Transverse colon (tissue), 4 donors: ENCODE measurements at places on chromosomes 2 and 18.

GRCh38 chr18:76673281-76674185 is 148.8 kb upstream of the ZNF236 start:
- no peak for DNase-seq
- no peaks in the 10 kb centered on the region for H3K27me3 ChIP-seq
- no peaks in the 10 kb centered on the region for H3K4me1 ChIP-seq
- no peak overlapping the region for H3K27ac ChIP-seq
- no peaks in the 10 kb centered on the region for H3K36me3 ChIP-seq
- H3K4me3 ChIP-seq: no peak overlapping the region

DNA sequence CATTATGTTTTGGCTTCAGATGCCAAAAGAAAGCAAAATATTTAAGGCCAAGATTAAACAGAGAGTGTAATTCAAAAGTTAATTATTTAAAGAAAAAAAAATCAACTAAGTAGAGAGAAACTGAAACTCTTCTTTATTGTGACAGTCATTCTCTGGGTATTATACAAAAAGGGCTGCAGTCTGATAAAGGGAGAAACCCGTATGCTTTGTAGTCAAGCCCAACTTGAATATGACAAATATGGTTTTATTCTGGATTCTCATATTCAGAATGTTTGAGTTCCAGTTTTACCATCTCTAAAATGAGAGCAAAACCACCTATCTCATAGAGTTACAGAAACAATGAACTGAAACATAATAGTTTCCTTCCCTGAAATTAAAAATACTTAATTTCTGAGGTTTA is 8.2 kb downstream of the CDH2 start:
- H3K27ac ChIP-seq: no peak overlapping the region
- H3K4me1 ChIP-seq: no peaks in the 10 kb centered on the region
- DNase-seq: no peak
- no peaks in the 10 kb centered on the region for H3K36me3 ChIP-seq

DNA sequence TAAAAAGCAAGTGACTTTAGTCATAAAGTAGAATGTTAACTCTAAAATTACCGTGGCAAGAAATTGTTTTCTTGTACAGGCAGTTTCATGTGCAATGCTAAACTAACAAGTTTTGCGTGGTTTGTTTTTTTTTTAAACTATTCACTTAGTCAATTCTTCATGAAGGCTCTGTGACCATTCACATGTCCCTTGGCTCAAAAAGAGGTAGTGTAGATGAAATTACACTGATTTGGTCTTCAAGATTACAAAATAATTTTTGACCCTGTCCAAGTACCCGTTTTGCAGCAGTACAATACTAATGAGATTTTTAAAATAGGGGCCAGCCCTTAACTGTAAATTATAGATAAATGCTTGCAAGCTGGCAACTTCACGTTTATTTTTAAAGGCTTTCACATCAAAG is 1.3 kb downstream of the TMEM131 start:
- peak overlapping the region; percentile 77 for H3K4me3 ChIP-seq
- H3K4me1 ChIP-seq: peaks cover 33% of the 10 kb centered on the region
- no peaks in the 10 kb centered on the region for H3K27me3 ChIP-seq

GRCh38 chr2:235852526-235852920 is 315.7 kb downstream of the GBX2 start:
- H3K27me3 ChIP-seq: no peaks in the 10 kb centered on the region
- H3K4me1 ChIP-seq: no peaks in the 10 kb centered on the region

DNA sequence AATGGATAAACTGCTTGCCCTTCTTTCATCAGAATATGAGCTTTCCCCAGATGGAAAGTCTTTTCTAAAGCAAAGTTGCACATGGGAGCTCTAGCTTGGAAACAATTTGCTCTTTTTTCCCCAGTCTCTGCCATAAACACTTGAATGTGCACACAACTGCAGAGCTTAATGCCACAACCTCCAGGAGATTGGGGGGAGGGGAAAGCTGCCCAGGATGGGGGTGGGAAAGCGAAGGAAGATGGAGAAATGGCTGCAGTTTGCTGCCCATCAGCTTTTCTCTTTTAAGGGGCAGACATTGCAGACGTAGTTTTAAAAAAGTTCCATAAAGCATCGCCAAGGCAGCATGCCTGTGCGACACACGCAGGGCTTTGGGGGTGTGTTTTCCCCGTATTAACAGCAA is 1.5 kb downstream of the ACKR3 start:
- H3K27ac ChIP-seq: peak overlapping the region; percentile 87
- peaks cover 47% of the 10 kb centered on the region for H3K27me3 ChIP-seq
- DNase-seq: no peak
- peak overlapping the region; percentile 24 for H3K4me3 ChIP-seq

GRCh38 chr2:46411245-46411641 is 68.1 kb upstream of the TMEM247 start:
- H3K27ac ChIP-seq: no peak overlapping the region
- H3K27me3 ChIP-seq: no peaks in the 10 kb centered on the region
- H3K36me3 ChIP-seq: no peaks in the 10 kb centered on the region
- H3K4me1 ChIP-seq: peaks cover 20% of the 10 kb centered on the region
- no peak for DNase-seq
- no peak overlapping the region for H3K4me3 ChIP-seq

- no peak for DNase-seq
- no peak overlapping the region for H3K4me3 ChIP-seq
- no peak overlapping the region for H3K27ac ChIP-seq
- no peaks in the 10 kb centered on the region for H3K27me3 ChIP-seq
Measured at GRCh38 chr2:14750433-14750832, 117.9 kb downstream of the LRATD1 start.

DNA sequence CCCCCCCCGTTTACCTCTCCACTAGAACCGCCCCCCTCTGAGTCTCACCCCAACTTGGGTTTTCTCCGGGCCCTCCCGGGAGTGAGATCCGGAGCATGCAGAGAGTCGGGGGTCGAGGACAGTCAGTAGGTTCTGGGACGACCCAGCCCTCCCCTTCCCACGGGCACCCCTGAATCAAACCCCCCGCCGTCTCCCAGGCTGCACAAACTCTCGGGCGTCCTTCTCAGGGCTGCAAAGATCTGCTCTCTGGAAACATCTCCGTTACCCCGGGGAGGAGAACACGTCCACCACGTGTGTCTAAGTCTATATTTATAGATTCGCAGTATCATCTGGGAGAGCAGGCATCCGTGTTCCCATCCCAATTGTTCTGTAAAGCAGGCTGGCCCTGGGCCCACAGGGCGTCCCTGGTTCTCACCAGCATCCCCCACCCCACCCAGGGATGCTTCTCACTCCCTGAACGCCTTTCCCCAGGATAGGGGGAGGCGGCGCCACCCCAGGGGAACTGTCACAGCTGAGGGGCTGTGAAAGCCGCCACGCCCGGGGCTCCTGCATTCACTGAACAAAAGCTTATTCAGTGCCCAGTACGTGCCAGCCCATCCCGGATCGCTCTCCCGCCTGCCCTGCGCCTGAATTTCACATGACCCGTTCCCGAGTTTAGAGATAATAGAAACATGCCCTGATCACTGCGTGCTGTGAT is 765 bp upstream of the DIPK1C start:
- no peak overlapping the region for H3K4me3 ChIP-seq
- no peak overlapping the region for H3K27ac ChIP-seq
- no peaks in the 10 kb centered on the region for H3K36me3 ChIP-seq
- DNase-seq: no peak
- H3K27me3 ChIP-seq: peaks cover 62% of the 10 kb centered on the region

DNA sequence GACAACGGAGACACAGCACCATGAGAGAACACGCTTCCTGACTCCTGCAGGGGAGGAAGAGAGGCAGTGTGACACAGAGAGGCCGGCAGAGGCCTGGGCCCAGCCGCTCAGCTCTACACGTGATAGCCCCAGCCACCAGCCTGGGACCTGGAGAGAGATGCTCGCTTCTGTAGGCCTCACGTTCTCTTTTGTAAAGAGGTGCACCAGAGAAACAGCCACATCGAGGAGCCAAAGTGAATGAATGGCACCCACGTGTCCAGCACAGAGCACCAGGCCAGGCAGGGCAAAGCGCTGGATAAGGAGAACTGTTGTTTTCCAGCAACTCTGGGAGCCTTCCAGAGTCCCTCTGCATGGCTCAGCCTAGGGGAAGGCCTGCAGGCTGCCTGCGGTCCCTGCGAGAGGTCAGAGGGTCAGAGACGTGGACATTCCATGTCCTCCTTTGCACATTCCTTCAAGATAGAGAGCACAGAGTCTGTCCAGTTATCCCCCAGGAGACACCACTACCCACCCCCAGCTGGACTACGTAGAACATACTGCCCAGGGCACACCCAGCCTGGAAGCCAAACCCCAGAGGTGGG is 14.2 kb downstream of the LIMS2 start:
- peaks cover 27% of the 10 kb centered on the region for H3K4me1 ChIP-seq
- no peak overlapping the region for H3K4me3 ChIP-seq
- H3K36me3 ChIP-seq: no peaks in the 10 kb centered on the region
- peak; percentile 4 for DNase-seq
- peak overlapping the region; percentile 87 for H3K27ac ChIP-seq
